ENCODE measurements at places on chromosomes 7 and 10.

- no peak for DNase-seq
These were observed 7.2 kb downstream of the TNS3 start for GRCh38 chr7:47574482-47575329.

GRCh38 chr10:3780021-3780770 is 4.8 kb downstream of the KLF6 start:
- no peak for DNase-seq

GRCh38 chr7:147008530-147008929 is 891.9 kb downstream of the CNTNAP2 start:
- no peak for DNase-seq

- no peak for DNase-seq
These were observed 259.2 kb downstream of the MAD1L1 start for GRCh38 chr7:1973321-1974251.

DNA sequence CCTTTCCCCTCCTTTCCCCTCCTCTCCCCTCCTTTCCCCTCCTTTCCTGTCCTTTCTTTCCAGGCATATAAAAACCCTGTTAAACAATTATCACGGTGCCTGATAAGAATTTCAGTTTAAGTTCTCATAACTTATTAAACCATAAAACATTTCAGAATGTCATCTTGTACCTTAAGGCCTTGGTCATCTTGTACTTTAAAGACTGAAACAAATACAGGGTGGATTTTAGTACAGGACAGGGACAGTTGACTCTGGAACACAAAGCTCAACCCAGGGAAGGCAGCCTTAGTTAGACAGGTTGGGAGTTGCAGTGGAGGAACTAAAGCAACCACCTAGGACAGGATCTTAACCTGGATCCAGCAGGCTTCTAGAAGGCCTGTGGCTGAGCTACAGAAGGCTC is 1.2 kb downstream of the AGR3 start:
- no peak for DNase-seq

- DNase-seq, result no peak
These were observed 331.1 kb downstream of the SEMA3D start for GRCh38 chr7:84855758-84856157.

- no peak for DNase-seq
These were observed 35.0 kb upstream of the ADCYAP1R1 start for GRCh38 chr7:31017032-31017675.

GRCh38 chr10:12469345-12469744 is 120.0 kb downstream of the CAMK1D start:
- no peak for DNase-seq

DNA sequence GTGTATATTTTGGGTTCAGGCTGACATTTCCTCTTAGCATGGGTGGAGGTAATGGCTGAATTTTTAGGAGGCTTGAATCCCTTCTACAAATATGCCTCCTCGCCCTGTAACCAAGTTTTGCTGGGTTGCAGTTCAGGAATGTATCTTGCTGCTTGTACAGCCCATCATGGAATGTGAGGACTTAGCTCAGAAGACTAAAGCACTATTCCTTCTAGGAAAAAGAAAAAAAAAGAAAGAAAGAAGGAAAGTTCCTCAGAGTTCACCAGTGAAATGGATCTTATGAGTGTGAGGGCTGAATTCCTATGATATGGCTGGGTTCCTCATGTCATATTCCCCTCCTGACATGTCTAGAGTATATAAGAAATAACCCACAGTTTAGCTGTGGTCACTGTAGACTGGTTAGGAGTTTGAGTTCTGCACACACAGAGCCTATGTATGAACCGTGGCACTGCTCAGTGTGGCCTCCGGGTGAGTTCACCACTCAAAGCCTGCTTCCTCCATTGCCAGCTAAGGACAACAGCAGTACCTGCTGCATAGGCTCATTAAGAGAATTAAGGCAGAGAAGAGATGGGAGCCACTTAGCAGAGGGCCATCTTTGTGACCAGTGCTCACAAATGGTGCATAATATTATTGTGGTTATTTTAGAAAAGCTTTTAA is 114.0 kb downstream of the TACC2 start:
- DNase-seq, result no peak

GRCh38 chr7:47349401-47349800 is 232.5 kb downstream of the TNS3 start:
- no peak for DNase-seq

DNA sequence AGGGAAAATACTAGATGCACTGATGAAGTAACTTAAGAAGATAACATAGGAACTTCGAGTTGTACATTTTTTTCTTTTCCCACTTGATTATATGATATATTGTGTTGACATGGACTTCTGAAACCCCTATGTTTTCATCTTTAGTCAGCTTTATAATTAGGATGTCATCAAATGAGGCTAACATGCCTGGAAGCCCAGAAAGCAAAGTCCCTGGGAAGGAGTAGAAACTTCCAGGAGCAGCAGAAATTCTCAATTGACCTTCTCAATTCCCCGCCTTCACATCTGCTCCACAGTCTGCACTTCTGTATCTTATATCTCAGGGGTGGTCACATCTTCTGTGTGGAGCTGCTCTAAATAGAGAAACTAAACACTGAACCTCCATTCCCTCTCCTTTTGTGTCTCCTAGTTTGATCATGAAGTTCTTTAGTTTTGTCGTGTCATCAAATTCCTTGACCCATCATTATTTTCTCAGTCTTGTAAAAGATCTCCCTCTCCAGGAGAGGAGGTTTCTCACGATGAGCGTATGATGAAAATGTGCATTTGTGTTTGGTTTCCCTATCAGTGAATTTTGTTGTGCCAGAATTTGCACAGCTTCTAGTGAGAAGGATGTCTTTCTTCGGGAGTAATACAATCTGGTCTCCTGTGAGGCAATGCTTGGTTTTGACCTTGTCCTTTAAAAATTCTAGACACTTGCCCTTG is 303.3 kb downstream of the SUGCT start:
- DNase-seq, result no peak

DNA sequence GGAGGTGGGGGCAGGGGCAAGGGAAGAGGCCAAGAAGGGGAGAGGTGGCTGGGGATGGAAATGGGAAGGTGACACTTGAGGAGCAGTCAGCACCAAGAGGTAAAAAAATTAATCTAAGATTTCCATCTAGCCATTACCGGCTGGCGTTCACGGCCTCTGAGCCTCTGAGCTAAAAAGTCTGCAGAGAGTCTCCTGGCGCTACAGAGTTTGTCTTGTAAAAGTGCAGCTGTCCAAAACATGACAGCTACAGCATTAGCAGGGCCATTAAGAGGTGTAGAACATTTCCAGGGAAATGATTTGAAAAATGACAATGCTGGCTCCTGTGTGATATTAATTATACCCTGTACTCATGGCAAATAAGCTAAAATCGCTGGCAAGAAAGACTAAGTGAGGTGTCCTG is 167.6 kb downstream of the LRMDA start:
- no peak for DNase-seq

DNA sequence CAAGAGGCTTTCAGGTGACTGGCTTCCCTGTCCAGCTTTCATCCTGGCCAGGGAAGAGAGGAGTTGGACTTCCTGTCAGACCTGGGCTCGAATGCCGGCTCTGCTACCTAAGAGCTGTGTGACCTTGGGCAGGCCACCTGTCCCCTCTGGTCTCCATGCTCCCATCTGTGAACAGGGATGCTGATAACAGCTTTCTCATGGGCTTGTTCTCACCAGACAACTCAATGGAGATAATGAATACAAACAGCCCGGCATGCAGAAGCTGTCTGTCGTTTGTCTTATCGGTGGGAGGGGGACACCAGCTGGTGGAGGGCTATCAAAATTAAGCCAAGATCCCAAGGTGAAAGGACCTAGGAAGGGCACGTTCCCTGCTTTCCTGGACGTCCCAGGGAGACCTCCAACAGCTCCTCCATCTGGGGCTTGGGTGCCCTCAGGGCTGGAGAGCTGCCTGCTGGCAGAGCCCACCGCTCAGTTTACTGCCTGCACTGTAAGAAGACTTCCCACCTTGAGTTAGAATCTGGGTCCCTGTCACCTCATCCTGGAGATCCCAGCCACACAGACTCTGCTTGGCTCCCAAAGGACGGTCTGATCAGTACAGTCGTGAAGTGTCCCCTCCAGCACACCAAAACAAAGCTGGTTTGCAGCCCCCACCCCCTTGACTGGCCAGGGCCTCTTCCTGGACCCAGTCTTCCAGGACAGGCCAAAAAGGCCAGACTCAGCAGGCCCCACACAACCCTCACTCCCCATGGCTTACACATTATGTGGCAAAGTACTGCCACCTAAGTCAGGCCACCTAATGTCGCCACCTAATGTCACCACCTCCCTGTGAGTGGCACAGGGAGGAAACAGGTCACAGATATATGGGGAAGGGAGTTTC is 40.9 kb downstream of the PPIF start:
- DNase-seq, result no peak

- DNase-seq, result no peak
These were observed 631 bp upstream of the PRKRIP1 start for GRCh38 chr7:102395592-102395872.

DNA sequence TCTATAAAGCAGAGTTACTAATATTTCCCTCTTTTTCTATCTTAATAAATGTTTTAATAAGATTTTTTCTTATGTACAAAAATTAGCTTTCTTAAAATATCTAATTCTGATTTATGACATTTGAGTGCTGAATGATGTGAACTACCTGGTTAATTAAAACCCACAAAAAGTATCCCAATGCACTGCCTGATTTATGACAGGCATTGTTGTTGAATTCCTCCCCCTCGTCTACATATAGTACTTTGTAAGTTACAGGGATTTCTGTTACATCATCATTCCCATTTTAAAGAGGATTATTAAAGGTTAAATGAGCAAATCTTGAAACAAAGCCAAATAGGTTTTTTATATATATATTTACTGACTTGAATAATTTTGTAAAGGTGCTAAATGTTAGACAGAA is 91.1 kb downstream of the NRBF2 start:
- no peak for DNase-seq

- DNase-seq, result no peak
These were observed 18.7 kb downstream of the TACR2 start for GRCh38 chr10:69397972-69398371.

DNA sequence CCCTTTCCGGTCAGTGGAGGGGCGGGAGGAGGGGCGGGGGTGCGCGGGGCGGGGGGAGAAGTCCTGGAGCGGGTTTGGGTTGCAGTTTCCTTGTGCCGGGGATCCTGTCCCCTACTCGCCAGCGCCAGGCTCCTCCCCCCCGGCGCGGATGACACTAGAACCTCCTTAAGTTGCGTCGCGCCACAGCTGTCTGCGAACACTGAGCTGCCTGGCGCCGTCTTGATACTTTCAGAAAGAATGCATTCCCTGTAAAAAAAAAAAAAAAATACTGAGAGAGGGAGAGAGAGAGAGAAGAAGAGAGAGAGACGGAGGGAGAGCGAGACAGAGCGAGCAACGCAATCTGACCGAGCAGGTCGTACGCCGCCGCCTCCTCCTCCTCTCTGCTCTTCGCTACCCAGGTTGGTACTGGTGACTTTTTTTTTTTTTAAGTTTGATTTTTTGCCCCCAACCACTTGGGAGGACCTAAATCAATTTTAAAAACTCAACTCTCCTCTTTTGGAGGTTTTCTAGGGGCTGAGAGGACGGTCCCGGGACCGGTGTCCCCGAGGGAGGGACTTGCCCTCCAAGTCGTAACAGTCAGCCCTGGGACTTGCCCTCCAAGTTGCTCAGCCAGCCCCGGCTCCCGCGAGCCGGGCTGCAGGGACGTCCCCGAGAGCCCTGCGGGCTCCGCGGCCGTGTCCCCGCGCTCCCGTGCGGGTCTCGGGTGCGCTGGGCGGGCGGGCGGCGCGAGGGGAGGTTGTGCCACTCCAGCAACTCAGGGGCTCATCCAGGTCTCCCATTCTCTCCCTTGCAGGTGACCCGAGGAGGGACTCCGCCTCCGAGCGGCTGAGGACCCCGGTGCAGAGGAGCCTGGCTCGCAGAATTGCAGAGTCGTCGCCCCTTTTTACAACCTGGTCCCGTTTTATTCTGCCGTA is at the start of gene GATA3:
GATA3 (plus strand) TSS at position 195 of the 914 bp plus-strand sequence. CDS start 968 bp downstream, outside the sequence.
- no peak for DNase-seq

DNA sequence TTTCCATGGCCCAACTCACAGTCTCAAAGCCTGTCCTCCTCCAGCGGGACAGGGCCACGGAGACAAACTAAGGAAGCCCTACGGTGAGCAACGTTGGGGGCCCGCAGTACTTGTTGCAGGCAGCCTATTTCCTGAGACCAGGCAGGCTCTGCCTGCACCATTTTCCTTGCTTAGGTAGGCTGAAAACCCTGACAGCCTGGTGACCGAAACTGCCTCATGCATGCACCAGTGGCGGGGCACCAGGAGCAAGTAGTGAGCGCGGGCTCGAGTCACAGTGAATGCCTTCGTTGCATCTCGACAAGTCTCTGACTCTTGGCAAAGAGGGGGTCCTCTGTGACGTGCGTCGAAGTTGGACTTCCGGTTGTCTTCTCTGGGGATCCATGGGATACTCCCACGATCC is 23.3 kb upstream of the ZNF273 start:
- no peak for DNase-seq
